T-cell (primary cell): ENCODE measurements at places on chromosomes 7 and 10.

DNA sequence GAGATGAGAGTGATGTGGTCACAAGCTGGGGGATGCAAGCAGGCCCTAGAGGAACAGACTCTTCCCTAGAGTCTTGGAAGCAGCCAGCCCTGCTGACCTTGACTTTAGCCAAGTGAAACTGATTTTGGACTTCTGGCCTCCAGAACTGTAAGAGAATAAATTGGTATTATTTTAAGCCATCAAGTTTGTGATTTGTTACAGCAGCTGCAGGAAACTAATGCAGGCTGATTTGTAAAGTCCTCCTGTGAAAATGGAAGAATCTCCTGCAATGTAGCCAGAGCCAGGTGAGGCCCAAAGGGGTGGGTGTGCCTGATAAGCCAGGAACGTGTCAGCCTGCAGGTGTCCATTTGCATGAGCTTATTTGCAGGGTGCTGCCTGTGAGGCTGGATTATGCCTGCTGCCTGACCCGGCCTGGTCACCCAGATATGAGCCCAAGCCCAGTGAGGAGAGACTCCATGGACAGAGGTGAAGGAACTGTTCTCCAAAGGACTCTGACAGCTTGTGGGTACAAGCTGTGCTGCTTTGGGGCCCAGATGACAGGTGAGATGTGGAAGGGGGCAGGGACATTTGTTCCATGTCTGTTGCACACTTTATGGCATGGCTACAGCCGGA is 24.6 kb upstream of the PLEKHA1 start:
- DNase-seq = no peak

GRCh38 chr7:117470777-117471176 is 9.0 kb upstream of the CFTR start:
- DNase-seq = no peak

GRCh38 chr10:128300290-128300824 is 174.1 kb upstream of the MKI67 start:
- no peak for DNase-seq

DNA sequence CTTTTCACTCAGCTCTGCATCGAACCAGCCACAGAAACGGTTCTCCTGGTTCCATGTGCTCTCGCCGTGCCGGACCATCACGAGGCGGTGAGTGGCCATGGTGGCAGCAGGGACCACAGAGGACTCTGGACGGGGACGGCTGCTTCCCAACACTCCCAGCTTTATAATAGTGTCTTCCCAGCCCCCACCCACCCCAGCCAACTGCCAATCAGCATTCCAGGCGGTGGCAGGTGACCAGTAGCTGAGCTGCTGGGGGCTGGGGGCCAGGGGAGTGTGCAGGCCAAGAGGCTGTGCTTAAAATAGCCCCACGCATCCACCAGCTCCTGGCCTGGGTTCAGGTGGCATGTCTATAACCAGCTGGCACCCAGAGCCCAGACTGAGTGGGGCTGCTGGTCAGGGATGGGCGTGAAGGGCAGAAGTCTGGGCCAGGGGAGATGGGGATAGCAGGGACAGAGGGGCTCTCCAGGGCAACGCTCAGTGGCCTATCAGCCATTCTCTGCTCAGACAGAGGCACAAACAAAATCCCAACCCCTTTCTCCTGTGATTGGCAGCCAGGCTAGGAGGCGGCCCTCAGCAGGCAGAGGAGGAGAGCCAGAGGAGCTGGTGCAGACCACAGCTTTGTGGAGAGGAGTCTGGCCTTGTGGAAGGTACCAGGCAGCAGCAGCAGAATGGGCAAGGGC is at the start of gene PGAM2:
Gene PGAM2, minus strand, starts transcription at position 137 of the 680 bp plus-strand sequence. Its CDS starts 38 bp downstream, at position 99.
- no peak for DNase-seq

DNA sequence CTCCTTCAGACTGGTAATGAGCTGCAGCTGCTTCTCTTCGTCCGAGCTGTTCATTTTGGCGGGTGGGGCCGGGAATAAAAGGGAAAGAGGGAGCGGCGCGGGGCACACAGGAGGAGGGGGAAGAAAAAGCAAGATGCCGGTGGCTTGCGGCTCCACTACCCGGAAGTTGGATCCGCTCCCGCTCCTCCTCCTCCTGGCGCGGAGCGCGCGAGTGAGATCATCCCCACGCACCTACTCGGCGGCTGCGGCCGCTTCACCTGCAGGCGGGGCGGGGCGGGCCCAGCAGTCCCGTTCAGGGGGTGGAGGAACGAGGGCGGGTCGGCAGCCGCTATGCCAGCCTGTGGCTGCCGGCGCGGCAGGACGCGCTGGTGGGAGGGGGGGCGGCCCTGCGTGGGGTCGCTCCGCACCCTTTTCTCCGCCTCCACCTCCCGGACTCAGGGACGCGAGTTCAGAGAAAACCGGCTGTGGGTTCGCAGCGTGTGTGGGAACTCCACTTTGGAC is at the start of gene SHTN1:
Gene SHTN1, minus strand, starts transcription at position 162 of the 501 bp plus-strand sequence. Its CDS starts 108 bp downstream, at position 54.
- DNase-seq = no peak
